ENCODE measurements at places on chromosomes 13 and 19.

GRCh38 chr13:48580185-48580803 is 47.4 kb upstream of the RCBTB2 start:
- DNase-seq: peak; percentile 85

GRCh38 chr13:27383104-27383921 is 41.1 kb upstream of the GTF3A start:
- no peak for DNase-seq

DNA sequence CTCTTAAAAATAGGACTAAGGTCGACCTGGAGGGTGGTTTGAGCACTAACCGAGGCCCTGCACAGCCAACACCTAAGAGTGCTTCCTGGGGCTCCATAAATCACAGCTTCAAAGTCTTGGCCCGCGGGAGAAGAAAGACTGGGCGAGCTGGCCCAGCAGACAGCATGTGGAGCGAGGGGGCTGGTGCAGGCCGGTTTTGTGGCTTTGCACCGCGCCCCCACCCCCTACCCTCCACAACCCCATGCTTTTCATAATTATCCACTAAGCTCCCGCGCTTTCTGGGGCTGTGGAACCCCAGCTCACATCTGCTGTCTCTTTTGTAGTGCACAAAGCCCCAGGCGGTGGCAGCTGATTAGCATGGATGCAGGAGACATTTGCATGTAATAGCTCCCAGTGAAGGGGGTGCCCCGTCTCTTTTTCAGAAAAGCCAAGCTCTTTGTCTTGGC is 17.1 kb downstream of the CARM1 start:
- DNase-seq: no peak

DNA sequence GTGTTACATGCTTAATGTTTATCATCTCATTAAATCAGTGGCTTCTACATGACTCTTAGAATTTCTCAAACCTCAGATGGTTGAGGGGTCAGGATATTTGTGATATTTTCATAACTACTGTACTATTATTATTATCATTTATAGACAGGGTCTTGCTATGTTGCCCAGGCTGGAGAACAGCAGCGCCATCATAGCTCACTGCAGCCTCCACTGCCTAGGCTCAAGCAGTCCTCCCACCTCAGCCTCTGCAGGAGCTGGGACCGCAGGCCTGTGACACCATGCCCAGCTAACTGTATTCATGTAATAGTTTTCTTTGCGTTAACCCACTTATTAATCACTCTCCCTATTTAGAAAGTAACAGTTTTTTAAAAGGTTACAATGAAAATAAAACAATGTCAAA is 9.5 kb downstream of the IER2 start:
- no peak for DNase-seq

DNA sequence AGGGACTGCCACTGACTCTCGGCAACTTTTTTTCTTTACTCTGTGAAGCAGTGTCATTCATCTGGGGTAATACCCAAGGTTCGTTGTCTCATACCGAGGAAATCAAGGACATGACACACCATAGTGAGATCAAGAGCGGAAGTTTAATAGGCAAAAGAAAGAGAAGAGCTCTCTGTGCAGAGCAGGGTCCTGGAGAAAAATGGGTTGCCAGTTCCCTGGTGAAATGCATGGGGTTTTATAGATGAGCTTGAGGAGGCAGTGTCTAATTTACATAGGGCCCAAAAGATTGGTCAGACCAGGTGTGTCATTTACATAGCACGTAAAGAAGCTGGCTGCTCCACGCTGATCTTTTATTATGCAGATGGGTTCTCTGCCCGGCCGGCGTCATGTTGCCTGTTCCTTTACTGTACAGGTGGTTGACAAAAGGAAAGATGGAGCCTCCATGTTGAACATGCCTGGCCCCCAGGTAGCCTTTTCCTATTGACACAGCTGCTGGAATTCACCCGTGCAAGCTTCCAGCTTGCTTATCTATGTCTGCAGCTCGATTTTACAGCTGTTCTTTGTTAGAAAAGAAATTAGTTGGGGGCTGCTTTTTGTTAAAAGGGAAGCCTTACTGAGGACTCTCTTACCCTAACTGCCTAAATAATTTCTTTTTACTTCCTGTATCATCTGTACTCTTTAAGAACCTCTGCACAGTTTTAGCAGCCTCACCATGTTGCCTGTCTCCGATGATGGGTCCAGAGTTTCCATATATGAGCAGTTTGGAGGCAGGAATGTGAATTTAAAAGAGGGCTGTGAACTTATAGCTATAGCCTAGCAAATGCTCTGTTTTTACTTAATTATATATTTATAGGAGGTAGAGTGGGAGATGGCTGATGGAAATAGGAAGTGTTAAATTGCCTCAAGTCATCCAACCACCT is 98.0 kb upstream of the DIAPH3 start:
- DNase-seq: no peak

DNA sequence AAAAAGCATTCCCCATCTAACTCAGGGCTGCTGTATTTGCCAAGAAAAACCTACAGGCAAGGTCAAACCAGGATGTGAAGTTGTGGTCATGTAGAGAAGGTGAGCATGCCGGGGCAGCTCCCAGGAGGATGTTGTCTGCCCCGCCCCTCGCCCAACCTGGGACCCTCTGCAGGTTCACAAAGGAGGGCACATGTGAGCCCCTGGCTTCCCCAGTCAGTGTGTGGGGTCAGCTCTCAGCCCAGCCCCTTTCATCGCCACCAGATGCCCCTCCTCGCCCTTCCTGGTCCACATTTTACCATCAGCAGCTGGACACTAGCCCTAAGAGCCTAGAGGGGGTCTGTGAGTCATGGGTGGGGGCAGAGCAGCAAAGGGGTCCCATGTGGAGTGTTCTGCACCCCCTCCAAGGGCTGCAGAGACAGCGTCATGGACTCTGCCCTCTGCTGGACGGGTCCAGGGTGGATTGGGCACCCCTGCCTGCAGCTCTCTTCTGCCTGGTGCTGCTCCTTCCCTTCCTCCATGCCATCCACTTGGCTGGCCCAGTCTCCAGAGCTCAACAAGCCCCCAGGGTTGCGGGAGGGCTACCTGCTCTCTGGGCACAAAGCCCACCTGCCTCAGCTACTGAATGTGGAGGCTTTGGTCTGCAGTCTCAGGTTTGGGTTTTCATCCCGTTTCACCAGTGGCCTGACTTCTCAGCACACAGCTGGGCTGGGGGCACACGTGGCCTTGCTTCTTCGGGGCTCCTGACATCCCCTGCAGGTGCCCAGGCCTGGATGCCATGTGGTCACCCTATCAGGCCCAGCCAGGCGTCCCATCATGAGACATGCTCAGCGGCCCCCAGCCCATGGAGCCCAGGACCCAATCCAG is 3.7 kb downstream of the PLEKHF1 start:
- no peak for DNase-seq

- peak; percentile 36 for DNase-seq
These were observed 9.6 kb downstream of the CAPN12 start for GRCh38 chr19:38734426-38735256.

GRCh38 chr19:4415352-4415751 is 12.9 kb downstream of the CHAF1A start:
- DNase-seq: no peak

DNA sequence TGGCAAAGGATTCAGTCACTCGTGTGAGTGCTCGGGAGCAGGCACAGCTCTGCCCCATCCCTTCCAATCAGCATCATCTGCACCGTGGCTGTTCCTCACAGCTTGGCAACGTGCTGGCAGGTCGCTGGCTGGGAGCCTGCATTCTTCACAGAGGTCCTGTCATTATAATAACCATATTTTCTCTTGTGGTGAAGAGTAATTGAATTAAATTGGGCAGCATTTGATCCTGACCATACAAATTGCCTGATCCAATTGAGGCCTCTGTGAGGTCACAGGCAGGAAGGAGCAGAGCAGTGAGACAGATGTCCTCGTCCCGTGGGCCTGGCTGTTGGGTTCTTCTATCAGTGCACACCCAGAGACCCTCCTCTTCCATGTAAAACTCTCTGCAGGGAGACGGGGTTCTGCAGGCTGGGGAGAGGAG is 407.8 kb downstream of the COG6 start:
- no peak for DNase-seq

DNA sequence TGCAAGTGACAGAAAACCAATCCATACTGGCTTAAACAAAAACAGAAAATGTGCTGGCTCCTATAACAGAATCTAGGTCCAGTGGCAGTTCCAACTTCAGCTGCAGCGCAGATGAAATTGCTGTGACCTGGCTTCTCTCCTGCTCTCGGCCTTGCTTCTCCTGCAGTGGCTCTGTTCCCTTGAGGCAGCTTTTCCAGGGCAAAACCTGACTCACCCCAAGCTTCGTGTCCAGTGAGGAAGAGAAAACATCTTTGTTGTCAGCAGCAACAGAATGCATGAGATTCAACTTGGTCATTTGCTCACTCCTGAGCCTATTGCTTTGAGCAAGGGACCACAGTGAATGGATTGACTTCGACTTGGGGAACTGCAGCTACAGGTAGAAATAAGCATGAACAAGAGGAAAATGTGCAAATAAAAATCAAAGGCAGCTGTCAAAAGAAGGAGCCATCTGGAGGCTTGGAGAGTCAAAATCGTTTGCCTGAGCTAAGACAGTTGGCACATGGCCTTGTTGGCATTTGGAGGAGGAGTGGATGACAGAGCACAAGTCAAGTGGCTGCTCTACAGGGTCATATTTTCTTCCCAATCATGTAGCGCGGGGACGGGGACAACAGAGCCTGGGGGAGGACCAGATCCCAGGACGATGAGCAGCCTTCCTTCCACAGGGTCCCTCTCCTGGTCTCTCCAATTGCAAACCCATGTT is 523.4 kb downstream of the FGF9 start:
- no peak for DNase-seq

DNA sequence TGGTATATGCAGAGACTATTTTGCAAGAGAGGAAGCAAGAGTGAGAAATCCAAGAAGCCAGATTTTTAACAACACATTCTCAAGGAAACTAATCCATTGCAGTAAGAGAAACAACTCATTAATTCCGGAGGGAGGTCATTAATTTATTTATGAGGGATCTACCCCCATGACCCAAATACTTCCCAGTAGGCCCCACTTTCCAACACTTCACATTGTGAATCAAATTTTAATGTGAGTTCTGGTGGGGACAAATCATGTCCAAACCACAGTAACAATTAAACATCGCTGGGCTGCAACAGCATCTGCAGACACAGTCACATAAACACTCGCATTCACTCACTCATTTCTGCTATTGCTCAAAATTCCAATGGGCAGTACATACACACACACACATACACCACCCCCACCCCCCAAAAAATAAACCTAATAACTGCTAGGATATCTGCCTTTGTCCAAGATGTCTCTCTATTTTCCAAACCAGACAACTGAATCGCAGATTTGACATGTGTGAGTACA is 1483.7 kb downstream of the PCDH9 start:
- DNase-seq: no peak

GRCh38 chr13:92951273-92951890 is 275.2 kb upstream of the GPC6 start:
- DNase-seq: no peak

DNA sequence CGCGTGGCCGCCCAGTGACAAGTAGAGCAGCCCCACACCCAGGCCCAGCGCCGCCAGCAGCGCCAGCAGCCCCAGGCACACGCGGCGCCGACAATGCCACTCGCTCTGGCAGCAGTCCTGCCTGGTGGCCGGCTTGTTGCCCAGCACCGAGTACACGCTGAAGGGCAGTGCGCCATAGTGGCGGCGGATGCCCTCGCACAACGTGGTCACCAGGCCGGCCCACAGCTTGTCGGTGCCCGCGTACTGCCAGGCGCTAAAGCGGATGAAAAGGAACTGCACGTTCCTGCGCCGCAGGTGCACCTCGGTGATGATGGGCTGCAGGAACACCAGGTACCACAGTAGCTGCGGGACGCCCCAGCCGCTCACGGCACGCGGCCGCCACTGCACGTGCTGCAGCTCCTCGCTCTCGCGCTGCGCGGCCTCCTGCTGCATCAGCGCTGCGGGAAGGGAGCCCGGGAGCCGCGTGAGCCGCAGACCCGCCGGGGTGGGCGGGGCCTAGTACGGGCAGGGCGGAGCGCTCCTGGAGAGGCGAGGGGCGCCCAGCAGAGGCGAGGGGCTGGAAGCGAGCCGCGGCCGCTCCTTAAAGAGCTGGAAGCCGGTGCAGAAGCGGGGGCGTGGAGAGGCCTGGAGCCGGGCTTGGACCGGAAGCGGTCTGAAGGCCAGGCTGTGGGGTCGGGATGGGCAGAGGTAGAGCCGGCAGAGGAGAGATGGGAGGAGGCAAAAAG is 7.3 kb downstream of the NKPD1 start:
- DNase-seq: peak; percentile 46

DNA sequence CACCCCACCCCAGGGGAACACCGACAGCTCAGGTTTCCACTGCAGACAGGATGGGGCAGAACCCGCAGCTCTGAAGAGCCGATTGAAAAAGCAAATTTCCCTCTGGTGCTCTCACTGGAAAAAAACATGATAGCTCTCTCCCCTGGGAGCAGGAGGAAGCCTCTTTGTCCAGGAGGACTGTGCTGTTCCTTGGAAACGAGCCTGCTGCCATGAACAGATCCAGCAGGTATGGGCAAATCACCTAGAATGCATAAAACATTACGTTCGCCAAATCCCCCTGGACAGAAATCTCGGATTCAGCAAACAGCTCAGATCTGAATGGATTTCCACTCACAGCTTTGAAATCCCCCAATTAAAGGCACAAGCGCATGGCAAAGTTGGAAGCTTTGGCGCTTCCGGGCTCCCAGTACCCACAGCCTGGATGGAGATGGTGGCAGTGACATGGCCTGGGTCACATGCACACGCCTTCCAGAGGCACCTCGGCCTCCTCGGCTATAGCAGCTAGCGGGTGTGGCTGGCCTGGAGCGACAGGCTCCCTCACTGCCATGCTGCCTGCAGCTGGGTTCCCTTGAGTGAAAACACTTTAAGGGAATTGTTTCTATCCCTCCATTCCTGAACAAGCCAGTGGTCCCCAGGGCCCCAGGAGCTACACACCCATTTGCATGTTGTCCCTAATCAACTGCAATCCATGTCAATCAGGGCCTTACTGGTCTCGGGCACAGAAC is 59.1 kb downstream of the CEBPG start:
- no peak for DNase-seq

DNA sequence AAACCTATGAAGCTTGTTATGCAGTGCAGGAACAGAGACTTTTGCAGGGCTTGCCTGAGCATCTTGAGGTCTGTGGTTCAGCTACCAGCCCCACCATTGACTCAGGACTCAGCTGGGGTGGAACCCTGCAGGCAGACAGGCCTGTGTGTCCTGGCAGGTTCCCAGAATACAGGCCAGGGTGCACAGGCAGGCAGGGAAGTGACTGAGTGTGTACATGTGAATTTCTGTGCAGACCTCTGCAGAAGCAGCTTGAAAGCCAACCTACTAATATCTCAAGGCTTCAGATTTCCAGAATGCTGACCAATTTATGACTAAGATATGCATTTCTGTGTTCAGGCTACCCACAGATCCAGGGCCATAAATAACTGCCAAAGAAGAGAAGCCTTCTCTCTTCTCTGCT is 254.4 kb downstream of the DLEU7 start:
- DNase-seq: no peak

- no peak for DNase-seq
These were observed 12.8 kb downstream of the CAPS start for GRCh38 chr19:5926641-5927440.

DNA sequence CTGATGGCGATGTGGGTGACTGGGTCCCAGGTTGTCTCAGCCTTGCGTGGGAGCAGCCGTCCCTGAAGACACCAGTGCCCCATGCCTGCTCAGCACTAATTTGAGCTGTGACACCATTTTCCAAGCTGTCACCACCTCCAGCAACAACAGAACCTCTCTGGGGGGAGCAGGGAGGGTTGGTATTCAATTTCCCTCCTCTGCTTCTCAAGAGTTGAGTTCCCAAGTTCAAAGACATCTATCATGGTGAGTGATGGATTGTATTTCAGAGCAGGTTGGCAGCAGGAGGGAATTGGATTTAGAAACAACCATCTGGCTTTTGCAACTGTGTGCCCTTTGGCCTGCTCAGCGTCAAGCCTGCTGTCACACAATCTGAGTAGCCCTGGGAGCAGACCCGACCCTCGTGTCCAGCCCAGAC is 46.9 kb upstream of the UQCRFS1 start:
- no peak for DNase-seq

- no peak for DNase-seq
These were observed 34.4 kb downstream of the LYL1 start for GRCh38 chr19:13068085-13068846.
